SHP77 treated with DMSO at 0.1 percent for 48 hours (cell line): ENCODE measurements at places on chromosomes 6 and 20.

- DNase-seq = peak; percentile 21
Observed at GRCh38 chr6:53728570-53729194, 63.1 kb upstream of the KLHL31 start.

DNA sequence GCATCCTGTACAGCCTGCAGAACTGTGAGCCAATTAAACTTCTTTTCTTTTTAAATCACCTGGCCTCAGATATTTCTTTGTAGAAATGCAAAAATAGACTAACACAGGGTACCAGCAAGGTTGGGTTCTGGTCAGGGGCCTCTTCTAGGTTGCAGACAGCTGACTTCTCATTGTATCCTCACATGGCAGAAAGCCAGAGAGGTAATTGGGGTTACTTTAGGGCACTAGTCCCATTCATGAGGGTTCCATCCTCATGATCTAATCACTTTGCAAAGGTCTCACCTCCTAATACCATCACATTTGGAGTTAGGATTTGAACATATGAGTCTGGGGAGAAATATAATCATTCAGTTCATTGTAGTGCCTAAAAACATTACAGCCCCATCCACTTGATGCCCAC, 101.5 kb downstream of the LCA5 start:
- DNase-seq = no peak

DNA sequence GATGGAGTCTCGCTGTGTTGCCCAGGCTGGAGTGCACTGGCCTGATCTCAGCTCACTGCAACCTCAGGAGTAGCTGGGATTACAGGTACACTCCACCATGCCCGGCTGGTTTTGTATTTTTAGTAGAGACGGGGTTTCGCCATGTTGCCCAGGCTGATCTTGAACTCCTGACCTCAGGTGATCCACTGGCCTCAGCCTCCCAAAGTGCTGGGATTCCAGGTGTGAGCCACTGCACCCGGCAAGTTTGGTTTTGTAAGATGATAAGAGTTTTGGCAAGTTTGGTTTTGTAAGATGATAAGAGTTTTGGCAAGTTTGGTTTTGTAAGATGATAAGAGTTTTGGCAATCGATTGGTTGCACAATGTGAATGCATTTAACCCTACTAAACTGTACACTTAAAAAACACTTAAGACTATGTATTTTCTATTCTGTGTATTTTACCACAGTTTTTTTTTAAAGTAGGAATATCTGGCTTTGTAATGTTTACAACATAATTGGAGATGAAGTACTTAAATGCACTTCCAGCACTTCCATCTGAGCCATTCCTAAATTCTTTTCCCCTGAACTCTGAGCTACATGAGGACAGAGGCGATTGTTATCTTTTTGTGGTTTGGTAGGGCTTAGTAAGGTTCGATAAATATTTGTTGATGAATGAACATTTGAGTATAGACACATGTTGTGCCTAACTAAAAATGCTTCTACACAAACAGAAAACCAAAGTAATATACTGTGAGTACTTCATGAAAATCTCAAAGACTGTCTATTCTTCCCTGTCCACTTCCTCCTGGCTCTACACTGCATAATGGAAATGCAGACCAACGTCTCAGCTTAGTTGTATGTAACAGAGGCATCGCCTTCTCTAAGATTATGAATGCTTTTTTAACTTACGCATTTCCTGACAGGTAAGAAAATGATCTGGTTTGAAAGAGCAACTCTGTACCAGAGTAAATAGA, 18.8 kb downstream of the SAMHD1 start:
- no peak for DNase-seq

DNA sequence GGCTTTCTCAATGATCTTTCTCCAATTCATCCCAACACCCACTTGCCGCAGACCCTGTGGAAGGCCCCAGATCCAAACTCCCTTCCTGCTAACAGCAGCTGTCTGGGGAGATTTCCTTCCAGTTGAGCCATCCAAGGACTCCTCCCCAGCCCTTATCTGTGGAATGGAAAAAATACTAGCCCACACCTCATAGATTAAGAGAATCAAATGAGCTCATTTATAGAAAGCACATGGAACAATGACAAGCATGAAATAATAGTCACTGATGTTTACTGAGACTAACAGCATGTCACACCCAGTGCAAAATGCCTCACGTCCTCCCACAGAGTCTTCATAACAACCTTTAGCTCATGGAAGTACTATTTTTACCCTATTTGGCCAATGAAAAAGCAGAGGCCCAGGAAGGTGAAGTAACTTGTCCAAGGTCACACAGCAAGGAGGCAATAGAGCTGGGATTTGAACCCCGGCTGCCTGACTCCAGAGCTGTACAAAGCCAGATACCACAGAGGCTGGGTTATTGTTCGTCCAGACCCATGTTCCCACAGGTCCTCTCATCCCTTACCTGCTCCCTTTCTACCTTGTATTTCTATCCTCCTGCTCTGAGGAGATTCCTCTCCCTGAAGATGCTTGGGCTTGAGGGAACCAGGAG, 23.4 kb upstream of the PTGIS start:
- no peak for DNase-seq

DNA sequence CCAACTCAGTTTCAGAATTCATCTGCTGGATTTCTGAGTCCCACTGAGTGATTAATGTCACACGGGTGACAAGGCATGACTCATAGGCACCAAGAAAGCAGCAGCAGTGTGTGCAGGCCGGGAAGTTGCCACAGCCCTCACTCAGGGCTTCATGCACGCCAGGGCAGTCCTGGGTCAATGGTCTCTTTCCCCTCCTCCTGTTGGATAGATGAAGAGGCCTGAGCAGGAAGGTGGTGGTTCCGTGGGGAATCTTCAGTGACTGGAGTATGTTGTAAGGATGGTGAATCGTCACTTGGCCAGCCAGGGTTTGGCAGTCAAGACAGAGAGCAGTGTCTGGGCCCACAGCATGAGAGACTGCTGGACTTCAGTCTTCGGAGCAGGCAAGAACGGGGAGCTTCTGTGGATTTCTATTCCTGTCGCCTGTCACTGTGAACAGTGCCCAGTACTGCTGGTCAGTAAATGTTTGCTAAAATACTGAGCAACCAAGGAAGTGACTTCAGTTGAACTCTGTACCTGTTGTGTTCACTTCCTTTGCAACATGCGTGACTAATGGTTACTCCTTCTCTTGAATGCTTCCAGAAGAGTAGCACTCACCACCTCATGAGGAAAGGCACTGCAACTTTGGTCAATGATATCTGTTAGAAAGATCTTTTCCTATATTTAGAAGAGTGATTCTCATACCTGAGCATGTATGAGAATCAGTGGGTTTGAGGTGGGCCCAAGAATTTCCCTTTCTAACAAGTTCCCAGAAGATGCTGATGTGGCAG, 62.0 kb upstream of the CD93 start:
- DNase-seq = no peak

GRCh38 chr6:157148391-157149323, 174.7 kb downstream of the TMEM242 start:
- peak; percentile 73 for DNase-seq

DNA sequence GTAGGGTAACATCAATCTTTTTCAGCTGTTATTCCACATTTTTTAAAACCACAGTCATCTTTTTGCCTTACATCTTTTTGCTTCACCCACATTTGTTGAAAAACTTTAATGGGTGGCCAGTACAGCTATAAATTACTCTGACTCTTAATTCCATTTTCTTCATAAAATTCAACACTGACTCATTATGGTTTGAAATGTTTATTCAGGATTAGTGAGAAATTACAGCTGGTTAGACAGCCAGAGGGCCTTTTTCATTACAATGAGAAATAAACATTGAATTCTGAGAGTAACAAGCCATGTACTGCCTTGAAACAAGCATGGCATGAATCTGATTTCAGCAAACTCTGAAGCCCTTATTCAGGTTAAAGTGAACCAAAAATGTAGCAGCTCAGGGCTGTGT, 19.5 kb downstream of the NDUFAF4 start:
- no peak for DNase-seq

DNA sequence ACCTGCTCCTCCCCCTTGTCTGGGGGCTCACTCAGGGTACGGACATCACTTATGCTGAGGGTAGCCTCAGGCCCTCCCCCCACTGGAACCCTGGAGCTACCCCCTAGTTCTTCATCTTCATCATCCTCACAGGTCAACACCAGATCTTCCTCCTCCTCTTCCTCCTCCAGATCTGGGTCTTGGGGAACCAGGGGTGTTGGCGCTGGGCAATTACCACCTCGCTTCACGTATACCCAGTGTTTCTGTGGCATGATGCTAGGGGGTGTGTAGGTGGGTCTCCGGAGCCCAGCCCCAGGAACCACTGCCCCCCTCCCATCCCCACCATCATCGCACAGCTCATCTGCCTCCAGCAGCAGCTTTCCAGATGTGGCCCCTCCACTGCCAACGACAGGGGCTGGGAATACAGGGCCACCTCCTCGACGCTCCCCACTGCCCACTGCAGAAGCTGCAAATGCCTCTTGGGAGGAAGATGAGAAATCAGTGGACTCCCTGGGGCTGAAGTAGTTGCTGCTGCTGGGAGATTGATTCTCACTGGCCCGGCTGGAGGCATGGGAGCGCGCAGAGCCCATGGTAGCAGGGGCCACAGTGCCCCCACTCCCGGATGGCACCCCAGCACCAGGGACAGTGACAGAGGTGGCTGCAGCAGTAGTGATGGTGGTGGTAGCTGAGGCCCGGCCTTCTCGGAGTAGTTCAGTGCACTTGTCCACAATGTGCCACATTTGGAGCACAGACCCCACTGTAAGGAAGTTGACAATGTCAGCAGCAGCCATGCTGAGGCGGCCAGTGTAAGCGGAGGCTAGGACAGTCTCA, 1.5 kb downstream of the ZBTB22 start:
- DNase-seq = no peak

GRCh38 chr6:41050536-41050935, 2.5 kb upstream of the APOBEC2 start:
- DNase-seq = no peak

DNA sequence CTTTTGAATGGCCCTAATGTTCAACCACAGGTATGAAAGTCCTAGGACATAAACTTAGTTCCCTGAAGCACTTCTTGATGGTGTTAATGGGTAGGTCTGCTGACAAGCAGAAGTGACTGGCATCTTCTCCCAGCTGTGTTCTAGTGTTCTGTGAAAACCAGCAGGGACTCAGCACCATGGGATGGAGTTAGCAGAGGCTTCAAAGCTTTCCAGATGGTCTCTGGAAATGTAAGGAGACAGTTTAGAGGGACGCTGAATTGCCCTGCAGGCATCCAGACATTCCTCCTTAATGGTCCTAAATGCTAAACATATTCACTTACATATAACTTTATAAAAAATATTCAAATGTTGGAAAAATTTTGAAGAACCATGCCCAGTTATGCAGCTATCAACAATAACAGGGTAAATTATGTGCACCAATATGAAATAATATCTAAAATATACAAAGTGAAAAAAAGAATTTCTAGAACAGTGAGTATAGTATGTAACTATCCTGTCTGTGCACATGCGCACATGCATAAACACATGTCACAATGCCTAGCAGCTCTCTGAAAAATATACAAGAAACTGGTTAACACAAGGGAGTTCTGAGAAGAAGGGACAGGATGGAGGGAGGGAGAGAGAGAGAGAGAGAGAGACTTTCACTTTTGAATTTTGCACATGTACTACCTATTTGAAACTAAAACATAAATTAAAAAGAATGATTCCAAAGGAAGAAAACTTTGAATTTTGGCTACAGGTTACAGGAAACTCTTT, 87.2 kb downstream of the PRDM1 start:
- DNase-seq = no peak

- DNase-seq = no peak
Observed at GRCh38 chr20:25573288-25574251, 11.8 kb downstream of the NINL start.

DNA sequence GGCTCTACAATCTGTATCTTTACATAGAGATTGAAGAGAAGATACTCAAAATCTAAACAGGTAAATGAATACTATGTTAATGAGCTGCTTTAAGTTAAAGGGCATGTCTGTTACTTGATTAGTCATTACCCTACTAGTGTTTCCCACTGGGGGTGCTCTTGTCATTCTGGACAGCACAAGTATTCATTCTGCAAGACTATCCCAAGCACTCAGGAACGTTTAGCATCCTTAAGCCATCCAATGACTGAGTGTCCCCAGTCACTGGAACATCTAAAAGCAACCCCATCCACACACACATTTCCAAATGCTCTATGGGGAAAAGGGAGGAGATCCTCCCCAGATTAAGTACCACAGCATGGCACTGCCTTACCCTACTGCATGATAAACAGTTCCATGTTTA, 25.7 kb downstream of the EZR start:
- no peak for DNase-seq

- no peak for DNase-seq
Observed at GRCh38 chr6:20117474-20117873, 94.8 kb downstream of the MBOAT1 start.

DNA sequence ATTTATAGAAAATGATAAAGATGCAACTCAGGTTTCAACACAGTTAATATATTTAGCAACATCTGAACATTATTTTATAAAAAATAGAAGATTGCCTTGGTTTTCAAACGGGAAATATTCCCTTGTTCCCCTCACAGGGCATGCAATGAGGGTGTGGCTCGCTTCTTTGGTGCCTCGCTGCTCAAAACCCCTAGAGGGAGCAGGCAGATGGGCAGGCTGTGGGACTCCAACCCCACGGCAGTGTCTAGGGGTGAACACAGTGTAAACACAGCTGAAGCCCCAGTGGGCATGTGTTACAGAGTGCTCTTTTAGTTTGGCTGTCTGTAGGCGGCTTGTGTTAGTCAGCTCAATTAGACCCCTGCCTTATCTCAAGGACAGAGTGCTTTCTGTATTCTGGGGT, 560.8 kb upstream of the IMPG1 start:
- peak; percentile 45 for DNase-seq

DNA sequence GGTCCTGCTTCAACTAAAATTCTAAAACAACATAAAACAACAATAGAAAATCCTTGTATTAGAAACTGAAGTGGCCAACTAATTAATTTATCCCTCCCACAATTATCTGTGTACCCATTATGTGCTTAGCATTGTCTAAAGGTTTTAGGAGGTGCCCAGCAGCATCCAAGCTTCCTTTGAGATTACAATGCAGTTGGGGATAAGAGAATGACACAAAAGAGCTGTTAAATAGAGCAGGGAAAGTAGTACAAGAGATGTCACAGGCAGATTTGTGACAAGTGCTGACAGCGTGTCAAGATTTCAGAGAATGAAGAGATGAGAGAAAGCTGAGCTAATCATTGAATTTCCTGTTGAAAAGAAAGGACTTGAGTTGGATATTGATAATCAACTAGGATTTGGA, 204.8 kb downstream of the OTOR start:
- DNase-seq = no peak

- no peak for DNase-seq
Observed at GRCh38 chr20:8953300-8953699, 115.6 kb upstream of the PLCB4 start.

DNA sequence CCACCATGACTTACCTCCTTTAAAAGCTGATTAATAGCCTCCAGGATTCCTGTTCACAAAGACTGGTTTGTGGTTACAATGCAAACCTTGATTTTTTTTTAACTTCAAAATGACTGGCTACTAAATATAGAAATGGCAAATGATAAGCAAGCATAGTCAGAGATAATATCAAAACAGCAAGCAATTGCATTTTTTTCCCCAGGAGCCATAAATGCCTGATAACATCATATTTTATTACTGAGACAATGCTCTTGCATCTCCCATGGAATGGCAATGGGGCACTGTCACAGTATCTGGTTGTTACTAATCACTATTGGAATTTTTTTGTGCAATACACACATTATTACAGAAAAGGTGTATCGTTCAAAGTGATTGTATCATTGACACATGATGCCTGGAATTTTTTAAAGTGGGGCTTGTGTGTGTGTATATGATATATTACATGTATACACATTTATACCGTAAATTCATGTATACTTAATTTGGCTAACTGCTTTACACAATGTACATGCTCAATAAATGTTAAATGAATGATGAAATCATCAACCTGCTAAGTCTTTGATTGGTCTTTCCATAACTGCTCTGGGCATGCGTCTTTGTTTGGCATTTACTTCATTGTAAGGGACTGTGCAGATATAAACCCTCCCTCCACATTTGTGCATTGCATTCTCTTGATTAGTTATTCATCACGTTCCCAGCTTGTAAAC, 980 bp upstream of the SALL4 start:
- DNase-seq = no peak
